ENCODE measurements at places on chromosomes 5 and 9.

DNA sequence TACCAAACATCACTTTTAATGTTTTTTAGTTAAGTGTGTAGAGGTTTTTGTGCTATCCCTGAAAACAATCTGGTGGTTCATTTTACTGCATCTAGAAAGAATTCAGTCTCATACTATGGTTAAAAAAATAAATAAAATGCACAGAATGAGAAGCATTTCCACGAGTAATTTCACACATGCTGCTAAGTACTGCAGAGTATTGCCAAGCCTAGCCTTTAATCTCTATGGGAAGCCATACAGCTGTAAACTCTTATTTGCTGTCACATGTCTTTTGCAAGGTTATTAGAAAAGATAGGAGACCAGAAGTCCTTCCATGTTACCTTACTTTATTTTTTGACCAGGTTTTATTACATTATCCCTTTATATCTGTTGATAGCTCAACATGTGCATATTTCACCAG is 37.6 kb upstream of the MAN2A1 start:
- no peak for DNase-seq

GRCh38 chr9:21812415-21812814 is 10.0 kb downstream of the MTAP start:
- DNase-seq = peak; percentile 90

GRCh38 chr5:144680711-144681110 is 510.0 kb downstream of the KCTD16 start:
- no peak for DNase-seq

GRCh38 chr5:42387563-42387962 is 35.7 kb upstream of the GHR start:
- DNase-seq = no peak

- DNase-seq = peak; percentile 52
Observed at GRCh38 chr5:76180814-76181805, 97.9 kb downstream of the SV2C start.

- DNase-seq = peak; percentile 50
Observed at GRCh38 chr9:85859765-85860164, 81.2 kb upstream of the NAA35 start.

GRCh38 chr5:60529001-60529400 is 171.0 kb downstream of the DEPDC1B start:
- no peak for DNase-seq

GRCh38 chr9:122402403-122402871 is 31.6 kb downstream of the PTGS1 start:
- peak; percentile 92 for DNase-seq

GRCh38 chr5:31196309-31196708 is 2.8 kb downstream of the CDH6 start:
- no peak for DNase-seq

- DNase-seq = peak; percentile 49
Observed at GRCh38 chr9:94056442-94056974, 27.8 kb upstream of the PTPDC1 start.

GRCh38 chr5:84384604-84385575 is at the start of gene EDIL3:
Gene EDIL3, minus strand, starts transcription at chr5:84384880. Its CDS starts 506 bp downstream, at chr5:84384374.
- DNase-seq = peak; percentile 49

- no peak for DNase-seq
Observed at GRCh38 chr9:134210511-134210907, 46.1 kb upstream of the RNU6ATAC start.

GRCh38 chr5:76789991-76790581 is 28.7 kb upstream of the F2RL1 start:
- peak; percentile 84 for DNase-seq

DNA sequence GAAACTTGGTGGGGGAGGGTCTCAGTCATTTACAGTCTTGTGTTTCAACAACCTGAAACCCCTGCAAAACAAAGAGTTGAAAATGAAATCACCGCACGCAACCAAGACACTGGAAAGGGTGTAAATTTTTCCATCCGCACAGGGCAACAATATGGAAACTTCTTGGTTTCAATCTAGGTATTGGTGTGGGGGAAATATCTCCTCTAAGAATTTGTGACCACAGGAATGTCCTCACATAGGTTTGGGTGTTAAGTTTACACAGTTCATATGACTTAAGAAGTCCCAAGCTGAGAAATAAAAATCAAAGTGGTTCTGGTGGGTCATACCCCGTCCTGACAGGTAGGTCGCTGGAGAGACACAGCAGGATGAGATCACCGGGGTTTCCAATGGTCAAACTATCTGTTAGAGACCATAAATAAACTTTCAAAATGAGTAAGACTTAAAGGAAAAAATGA is 51.9 kb upstream of the PIP5K1B start:
- no peak for DNase-seq

- no peak for DNase-seq
Observed at GRCh38 chr5:124061068-124061430, 549.1 kb downstream of the CSNK1G3 start.

DNA sequence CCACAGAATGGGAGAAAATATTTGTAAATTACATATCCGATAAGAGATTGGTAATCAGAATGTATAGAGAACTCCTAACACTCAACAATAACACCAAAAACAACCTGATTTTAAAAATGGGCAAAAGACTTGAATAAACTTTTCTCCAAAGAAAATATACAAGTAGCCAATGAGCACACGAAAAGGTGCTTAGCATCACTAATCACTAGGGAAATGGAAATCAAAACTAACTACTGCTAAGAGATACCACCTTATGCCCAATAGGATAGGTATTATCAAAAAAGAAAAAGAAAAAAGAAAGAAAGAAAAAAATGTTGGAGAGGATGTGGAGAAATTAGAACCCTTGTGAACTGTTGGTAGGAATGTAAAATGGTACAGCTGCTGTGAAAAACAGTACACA is 212.1 kb downstream of the TLR4 start:
- no peak for DNase-seq

DNA sequence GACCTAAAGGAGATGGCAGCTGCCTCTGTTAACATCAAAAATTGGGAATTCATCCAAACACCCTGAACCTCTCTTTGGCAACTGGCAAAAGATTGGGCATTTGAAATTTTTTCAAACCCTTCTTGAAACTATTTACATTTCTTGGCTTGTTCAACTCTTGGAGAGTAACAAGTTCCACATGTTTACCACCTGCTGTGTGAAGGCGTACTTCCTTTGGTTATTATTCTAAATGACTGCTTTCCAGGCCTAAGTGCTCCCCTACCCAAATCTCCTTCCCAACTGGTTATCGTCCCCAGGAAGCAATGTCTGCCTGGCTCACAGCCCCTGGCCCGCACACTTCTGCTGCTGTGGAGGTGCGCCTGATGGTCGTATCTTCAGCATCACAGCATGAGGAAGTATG is 422.7 kb downstream of the DMAC1 start:
- DNase-seq = no peak

DNA sequence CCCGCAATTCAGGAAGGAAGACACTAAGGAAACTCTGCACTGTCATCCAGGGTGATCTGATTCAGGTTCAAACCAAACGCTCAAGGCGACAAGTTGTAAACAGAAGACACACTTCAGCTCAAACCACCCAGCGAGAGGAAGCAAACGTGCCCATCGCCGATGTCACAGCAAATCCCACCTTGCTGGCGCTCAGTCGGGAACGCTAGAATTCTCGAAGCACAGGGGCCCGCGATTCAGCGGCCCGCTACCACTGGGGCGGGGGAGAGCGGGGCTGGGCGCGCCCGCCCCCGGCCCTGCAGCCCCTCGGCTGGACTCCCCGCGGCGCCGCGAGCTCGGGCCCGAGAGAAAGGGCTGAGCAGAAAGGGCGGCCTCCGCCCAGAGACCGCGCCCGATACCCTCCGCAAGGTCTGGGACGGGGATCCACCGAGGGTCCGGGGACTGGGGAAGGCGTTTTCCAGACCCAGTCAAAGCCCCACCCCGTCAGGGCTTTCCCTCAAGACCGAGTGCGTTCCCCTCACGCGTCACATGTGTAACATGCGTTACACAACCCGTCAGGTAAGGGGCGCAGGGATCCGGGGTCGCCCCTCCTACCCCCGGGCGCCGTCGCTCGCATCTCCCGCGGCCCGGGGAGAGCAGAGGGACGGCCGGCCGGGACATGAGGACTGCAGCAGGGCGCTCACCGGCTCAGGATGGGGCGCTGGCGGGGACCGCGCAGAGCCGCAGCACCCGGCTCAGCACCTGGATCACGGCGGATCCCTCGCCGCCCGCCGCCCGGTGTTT is 469 bp downstream of the AGTPBP1 start:
- DNase-seq = peak; percentile 48

DNA sequence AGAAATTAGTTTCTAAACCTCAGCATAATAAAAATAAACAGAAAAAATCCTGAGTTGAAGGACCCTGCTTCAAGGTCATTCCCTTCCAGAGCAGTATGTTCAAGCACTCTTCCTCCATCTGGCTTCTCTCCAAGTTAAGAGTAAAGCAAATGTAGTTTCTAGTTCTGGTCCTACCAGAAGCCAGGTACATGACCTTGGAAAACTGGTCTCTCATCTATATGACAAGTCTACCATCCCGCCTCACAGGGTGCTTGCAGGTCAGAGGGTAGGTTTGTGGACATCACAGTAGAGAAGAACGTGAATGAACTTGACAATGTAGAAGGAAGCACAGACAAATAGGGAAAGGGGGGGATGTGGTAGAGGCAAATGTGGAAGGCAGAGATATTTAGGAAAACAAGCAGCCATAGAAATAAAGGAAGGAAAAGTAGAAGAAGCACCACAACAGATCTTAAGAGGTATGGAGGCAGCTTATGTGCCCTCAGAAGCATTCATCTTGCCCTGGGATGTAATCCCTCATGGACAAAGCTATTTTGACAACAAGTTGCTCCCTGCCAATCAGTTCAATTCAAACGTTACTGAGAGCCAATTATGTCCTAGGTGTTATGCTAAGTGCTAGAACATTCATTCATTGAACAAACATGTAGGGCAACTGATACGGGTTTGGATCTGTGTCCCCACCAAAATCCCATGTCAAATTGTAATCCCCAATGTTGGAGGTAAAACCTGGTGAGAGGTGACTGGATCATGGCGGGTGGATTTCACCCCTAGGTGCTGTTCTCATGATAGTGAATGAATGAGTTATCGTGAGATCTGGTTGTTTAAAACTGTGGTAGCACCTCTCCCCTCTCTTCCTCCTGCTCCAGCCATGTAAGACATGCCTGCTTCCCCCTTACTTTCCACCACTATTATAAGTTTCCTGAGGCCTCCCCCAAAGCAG is 23.7 kb upstream of the CTNNAL1 start:
- no peak for DNase-seq

- DNase-seq = no peak
Observed at GRCh38 chr5:20158006-20158405, 170.0 kb upstream of the CDH18 start.

DNA sequence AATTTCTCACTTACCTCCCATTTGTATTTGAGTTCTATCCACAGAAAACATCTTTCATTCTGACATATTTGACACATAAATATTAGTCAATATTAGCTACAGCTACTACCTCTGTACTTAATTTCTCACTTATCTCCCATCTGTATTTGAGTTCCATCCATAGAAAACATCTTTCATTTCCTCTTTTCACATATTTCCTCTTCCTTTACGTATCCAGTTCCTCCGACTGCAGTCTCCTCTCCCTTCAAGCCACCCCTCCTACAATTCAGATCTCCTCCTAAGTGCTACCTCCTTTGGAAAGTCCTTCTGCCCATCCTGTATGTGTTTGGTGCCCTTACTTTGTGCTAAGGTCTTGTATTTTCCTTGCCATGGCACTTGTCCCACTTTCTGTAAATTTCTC is 1.6 kb downstream of the SREK1IP1 start:
- DNase-seq = no peak

DNA sequence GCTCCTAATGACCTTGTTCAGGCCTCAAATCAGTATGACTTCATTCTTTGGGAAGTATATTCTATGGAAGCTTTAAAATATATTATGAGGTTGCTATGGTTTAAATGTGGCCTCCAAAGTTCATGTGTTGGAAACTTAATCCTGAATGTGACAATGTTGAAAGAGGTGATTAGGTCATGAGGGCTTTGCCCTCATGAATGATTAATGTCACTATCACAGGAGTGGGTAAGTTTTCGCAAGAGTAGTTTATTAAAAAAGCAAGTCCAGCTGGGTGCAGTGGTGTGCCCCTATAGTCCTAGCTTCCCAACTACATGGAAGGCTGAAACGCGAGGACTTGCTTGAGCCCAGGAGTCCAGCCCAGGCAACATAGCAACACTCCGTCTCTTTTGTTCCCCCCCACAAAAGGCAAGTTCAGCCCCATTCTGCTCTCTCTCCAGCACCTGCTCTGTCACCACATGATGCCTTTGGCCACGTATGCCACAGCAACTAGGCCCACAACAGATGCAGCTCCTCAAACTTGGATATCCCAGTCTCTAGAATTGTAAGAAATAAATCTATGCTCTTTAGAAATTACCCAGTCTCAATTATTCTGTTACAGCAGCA is 105.3 kb downstream of the SIL1 start:
- no peak for DNase-seq

DNA sequence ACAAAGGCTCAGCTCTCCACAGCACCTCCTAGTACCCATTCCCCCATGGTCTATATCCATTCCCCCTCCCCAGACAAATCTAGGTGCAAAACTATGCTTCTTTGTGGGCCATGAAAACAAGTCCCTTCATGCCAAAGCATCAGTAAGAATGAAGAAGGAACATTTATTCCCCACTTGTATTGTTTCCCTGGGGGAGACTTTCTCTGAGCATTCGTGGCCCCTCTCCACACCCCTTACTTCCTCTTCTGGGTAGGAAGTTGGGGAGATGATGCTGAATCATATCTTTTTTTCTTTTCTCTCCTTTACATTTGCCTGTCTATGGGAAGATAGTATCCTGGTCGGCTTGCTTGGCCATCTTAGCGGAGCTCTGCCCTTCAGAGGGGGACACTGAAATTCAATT is 246.8 kb downstream of the NSG2 start:
- DNase-seq = no peak

DNA sequence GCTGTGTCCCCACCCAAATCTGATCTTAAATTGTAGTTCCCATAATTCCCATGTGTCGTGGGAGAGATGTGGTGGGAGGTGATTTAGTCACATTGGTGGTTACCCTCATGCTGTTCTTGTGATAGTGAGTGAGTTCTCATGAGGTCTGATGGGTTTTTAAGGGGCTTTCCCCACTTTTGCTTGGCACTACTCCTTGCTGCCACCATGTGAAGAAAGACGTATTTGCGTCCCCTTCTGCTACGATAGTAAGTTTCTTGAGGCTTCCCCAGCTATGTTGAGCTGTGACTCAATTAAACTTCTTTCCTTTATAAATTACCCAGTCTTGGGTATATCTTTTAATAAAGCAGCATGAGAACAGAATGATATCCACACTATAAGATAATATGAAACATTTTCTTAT is 1023.4 kb downstream of the TLE4 start:
- no peak for DNase-seq

GRCh38 chr5:15702102-15702501 is 202.1 kb downstream of the FBXL7 start:
- DNase-seq = peak; percentile 53

- DNase-seq = peak; percentile 41
Observed at GRCh38 chr5:116645627-116646026, 71.0 kb upstream of the SEMA6A start.

GRCh38 chr5:72470826-72471225 is 36.4 kb downstream of the ZNF366 start:
- DNase-seq = peak; percentile 86

GRCh38 chr5:110477911-110478310 is 248.6 kb downstream of the TMEM232 start:
- peak; percentile 8 for DNase-seq

- DNase-seq = no peak
Observed at GRCh38 chr5:124524552-124525232, 221.7 kb downstream of the ZNF608 start.
